ENCODE measurements at places on chromosomes 13 and 19. TPM values are rescaled to one million over a fixed set of nuclear protein-coding genes. Genes with fewer than 3 reads are reported as not detected.

DNA sequence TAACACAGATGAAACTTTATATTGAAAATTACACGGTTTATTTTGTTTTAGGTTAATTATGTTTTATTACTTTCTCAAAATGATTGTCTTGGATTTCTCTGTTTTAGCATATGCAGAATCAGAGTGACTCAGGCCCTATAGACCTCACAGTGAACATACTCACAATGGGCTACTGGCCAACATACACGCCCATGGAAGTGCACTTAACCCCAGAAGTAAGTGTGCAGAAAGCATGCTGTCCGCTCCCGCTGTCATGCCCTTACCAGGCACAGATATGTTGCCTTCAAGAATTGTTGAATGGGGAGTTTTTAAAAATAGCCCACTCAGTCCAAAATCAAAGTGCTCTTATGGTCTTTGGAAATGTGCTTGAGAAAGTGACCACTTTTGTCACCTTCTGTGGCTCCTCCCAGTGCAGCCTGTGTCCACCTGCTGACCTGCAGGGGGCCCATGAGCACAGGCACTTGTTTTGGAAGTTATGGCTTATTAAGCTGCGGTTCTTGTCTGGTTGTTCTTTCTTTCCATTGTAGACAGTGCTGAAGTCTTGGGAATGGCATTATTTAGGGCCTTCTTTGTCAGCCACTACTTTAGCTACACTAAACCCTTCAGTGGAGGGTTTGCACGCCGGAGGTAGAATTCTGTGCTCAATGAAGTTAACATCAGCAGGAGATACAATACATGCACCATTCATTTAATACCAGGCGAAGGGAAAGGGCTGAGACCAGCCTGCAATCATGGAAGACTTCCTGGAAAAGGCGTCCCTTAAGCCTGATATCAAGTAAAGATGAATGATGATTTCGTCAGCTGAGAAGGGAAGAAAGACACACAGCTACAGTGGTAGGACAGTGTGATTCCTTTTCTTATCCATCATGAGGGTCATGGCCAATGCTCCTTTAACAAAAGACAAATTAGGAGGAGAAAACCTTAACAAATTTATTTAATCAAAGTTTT lies 36.7 kb downstream of the CUL4A start:
- peak; percentile 5 for DNase-seq

DNA sequence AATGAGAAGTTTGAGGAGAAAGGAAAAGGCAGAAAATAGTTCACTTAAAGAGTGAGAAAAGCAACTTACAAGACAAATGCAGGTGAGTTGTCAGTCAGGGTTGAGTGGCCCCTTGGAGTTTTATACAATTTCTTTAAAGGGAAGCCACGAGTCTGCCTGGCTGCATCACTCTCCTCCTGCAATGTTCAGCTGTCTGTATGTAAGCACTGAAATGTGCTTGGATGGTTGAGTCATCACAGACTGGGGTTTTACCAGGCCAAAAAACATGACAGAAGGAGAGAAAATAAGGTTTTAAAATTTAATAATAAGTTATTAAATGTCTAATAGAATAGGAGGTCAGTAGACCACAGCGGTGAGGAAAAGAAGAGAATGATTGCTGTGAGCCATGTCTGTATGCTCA lies 51.0 kb upstream of the FGF14 start:
- no peak for DNase-seq

DNA sequence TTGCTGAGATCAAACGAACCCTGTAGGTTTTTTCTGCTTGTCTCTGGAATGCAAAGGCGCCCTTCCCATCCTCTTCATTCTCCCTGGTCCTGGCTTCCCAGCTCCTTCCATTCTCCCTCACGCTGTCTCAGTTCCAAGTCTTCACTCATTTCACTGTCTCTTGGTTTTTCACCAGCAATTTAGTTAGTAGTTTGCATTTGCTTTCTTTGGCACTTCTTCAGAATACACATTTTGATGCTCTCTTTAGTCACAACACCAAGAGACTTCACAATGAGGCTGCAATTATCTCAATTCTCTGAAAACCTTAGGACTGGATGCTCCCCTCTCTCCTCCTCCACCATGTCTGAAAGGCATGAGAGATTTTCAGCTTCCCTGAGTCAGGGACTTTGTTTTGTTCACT lies 470.7 kb downstream of the FGF14 start:
- DNase-seq = no peak

The ZNF726 gene
- 1.0 TPM for total RNA-seq

The EBPL gene
- total RNA-seq = 121 TPM

GRCh38 chr13:29923554-29924481 lies 73.4 kb upstream of the UBL3 start:
- DNase-seq = peak; percentile 97

DNA sequence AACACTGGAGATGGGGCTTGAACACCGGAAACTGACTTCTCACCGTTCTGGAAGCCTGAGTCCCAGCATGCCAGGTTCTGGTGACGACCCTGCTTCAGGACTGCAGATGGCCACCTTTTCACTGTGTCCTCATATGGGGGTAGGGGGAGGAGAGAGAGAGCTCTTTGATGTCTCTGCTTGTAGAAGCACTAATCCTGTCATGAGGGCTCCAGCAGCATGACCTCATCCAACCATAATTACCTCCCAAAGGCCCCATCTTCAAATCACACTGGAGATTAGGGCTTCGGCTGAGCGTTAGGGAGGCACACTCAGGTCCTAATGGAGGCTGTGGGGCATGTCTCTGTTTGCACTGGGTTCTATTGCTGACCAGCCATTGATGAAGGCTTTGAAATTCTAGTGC lies 255.3 kb downstream of the TEX29 start:
- no peak for DNase-seq

DNA sequence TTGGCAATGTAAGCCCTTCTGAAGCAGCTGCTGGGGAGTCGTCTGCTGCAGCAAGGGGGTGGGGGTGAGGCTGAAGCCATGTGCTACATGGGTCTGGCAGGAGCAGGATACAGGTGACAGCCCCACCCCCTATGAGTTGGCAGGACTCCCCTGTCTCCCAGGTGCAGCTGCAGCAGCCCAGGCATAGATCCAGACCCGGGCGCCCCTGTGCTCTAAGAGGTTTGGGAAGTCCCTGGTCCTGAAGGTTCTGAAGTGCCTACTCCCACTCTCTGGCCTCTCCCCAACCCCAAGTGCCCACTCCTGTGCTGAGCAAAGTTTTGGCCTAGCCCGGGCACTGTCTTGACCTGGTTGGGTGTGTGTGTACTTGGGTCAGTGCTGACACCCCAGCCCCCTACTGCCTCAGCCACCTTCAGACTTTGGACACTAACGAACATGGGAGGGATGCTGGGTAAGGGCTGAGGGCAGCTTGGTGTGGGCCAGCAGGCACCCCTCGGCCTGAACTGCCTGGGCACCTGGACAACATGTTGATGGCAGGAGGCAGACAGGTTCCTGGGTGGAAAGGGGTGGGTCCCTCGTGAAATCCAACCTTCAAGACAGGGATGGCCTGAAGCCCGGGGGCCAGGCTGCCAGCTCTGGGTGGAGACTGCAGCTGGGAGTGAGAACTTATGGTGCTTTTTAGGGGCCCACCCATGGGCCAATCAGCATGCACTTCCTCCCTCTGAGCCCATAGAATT lies 54.1 kb upstream of the SLITRK6 start:
- no peak for DNase-seq

The GPR12 gene
- not detected for total RNA-seq

GRCh38 chr13:110610955-110611595 lies 4.3 kb upstream of the NAXD start:
- no peak for DNase-seq

DNA sequence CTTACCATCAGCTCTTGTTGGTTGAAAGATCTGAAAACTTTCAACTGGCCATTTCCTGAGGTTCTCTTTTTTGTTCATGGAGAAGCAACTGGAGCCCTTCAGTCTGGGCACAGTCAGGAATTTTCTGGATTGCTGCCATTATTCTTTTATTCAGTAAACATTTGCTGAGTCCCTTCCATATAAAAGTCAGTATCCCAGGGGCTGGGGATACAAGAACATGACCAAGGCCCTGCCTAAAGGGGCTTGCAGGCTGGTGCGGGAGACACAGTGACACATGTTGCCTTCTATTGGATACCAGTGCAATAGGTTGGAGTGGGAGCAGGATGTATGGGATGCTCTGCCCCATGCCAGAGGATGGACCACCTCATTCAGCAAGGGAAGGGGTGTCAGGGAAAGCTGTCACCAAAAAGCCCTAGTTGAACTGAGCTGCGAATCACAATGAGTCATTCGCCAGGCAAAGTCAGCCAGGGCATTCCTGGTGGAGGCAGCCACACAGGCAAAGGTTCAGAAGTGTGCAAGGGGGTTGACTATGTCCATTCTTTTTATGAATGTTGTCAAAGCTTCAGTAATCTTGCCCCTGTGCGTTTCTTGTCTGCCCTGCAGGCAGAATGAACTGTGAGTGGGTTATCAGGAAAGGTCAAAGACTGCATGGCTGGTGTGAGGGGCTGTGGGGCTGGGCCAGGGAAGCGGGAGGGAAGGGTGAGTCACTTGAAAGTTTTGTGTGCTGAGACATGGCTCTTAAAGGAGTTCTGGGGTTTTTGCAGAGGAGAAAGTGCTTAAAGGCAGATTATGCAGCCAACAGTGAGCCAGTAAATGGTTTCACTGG lies 395.9 kb downstream of the KCNRG start:
- peak; percentile 80 for DNase-seq

DNA sequence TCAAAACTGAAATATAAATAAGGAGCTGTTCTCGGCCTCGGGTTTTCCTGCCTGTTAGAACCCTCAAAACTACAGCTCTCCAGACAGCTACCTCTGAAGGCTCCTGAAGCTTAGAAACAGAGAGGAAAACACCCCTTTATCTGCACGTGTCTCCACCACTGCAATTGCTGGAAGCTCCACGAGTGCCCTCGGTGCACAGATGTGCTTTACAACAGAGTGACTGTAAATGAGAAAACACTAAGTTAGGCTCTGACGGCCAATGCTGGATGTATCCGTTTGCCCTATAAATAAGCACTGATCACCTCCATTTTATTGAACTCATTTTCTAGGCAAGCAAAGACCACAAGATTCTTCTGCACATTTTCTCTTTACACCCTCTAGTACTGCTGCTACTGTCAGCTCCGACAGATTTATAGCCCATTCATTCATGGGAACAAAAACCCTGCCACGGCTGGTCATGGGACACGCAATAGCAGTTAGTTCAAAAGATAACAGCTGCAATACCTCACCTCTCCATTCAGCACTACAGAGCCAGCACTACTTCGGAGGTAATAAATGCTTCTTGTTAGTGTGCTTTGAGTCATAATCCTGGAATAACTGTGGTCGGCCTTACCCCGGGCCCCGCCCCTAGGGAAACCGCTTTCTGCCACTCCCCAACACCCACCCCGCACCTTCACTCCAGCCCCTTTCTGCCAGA lies 241.1 kb upstream of the ZNF507 start:
- peak; percentile 0 for DNase-seq

GRCh38 chr13:26222520-26223046 lies 469 bp upstream of the RNF6 start:
- DNase-seq = no peak

DNA sequence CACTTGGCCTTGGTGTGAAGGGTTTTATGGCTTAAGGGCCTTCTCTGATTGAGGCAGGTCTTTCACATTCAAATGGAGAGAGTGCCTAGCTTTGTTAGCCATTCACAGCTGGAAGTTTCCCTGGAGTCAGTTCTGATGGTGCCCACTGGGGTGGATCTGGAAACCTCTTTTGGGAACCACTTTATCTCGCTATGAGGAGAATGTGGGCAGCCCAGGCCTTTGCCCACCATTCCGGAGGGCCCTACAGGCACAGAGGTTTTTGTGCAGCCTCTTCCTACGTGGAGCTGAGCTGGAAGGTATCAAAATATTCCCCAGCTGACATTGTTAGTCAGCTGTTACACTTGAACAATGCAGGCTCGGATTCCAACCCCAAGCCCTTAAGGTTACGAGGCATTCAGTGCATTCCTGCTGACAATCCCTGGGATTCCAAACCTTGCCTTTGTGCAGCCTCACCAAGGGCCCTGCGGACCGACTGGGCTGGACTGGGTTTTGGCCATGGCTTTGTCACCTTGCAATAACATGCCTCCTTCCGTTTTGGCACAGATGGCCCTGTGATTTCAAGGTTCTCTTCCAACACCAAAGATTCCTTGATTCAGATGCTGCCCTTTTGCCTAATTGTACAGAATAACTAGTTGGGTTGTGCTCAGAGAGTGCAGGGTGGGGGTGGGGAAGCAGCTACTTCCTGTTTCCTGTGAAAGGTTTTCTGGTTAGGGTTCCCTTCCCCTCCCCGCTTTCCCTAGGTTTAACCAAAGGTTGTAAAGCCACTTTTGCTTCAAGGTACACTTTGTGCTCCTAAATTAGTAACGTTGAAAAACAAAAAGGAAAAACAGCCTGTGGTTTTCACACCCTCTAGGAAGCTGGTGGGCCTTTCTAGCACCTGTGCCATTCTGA lies 27.0 kb downstream of the SAE1 start:
- DNase-seq = no peak

DNA sequence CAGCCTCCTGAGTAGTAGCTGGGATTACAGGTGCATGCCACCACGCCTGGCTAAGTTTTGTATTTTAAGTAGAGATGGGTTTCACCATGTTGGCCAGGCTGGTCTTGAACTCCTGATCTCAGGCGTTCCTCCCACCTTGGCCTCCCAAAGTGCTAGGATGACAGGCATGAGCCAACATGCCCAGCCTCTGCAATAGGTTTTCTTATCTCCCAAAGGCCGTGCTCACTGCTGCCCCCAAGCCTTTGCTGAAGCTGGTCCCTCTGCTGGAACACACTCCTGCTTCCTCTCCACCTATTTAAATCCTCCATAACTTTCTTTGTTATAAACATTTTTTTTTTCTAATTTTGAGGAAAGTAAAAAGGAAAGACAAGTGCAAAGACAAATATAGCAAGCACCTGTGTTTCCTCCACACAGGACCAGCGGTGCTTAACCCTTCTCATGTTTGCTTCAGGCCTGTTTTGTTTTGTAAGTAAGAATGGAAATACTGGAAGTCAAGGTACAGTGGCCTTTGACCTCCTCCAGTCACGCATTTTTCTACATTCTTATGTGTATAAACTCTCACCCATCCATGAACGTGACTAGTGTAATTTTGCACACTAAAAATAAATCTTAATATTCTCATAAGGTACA lies 14.5 kb upstream of the TNFAIP8L1 start:
- DNase-seq = peak; percentile 55

The GPR18 gene
- not detected for total RNA-seq

GRCh38 chr19:30070968-30071632 lies 129.1 kb downstream of the URI1 start:
- no peak for DNase-seq

DNA sequence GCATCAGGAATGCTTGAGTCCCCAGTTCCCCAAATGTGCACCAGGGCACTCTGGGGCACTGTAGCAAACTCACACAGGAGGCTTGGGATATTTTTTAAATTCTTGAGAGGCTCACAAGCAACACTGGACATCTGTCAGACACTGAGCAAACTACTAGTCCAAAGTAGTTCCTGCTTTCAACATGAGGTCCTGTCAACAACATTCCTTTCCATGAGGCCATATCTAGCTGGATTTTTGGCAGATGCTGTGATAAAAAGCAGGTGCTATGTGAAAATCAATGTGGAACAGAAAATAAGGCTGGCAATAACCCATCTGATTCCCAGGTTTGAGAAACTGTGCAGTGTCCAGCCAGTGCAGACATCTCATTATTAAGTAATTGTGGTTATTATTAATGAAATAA lies 50.5 kb downstream of the STARD13 start:
- no peak for DNase-seq

The ATP4B gene
- not detected for total RNA-seq

All from MCF 10A (cell line).